ENCODE measurements at places on chromosomes 3 and 15.

- peak; percentile 59 for DNase-seq
These were observed 55.6 kb upstream of the CGNL1 start for GRCh38 chr15:57320631-57321220.

DNA sequence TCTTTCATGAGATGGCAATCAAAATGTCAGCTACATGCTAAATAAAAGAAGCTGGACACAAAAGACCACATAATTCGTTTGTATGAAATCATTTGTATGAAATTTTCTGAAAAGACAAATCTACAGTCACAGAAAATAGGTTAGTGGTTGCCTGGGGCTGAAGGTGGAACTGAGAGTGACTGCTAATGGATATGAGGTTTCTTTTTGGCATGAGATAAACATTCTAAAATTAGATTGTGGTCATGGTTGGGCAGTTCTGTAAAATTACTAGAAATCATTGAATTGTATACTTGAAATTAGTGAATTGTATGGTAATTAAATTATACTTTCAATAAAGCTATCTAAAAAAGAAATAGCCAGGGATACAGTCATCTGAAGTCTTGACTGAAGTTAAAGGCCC, 2.7 kb upstream of the DMXL2 start:
- peak; percentile 35 for DNase-seq

- no peak for DNase-seq
These were observed 32.6 kb upstream of the FHIT start for GRCh38 chr3:61283876-61284275.

DNA sequence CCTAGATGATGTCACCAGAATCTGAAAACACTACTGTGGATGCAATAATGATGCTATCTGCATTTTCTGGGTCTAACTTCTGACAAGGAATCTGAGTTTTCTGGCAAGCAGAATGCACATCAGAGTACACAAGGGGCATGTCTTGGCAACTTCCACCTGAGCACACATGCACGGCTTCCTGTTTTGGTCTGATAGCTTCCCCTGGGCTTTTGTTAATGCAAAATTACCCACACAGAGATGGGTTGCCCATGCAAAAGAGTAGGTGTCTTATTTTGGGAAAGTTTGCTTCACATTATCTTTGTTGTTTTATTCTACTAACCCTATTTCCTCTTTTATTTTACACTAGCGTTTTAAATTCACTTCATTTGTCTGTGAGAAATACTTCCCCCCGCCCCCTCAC, 74.2 kb upstream of the SATB1 start:
- peak; percentile 61 for DNase-seq

GRCh38 chr15:100337096-100338044, 4.4 kb downstream of the ADAMTS17 start:
- DNase-seq: no peak

Measured in common myeloid progenitor, CD34-positive (primary cell).